GDM1 (cell line): ENCODE measurements at places on chromosomes 4 and X.

- DNase-seq: no peak
Measured at GRCh38 chr4:77710059-77710458, 104.4 kb downstream of the CXCL13 start.

DNA sequence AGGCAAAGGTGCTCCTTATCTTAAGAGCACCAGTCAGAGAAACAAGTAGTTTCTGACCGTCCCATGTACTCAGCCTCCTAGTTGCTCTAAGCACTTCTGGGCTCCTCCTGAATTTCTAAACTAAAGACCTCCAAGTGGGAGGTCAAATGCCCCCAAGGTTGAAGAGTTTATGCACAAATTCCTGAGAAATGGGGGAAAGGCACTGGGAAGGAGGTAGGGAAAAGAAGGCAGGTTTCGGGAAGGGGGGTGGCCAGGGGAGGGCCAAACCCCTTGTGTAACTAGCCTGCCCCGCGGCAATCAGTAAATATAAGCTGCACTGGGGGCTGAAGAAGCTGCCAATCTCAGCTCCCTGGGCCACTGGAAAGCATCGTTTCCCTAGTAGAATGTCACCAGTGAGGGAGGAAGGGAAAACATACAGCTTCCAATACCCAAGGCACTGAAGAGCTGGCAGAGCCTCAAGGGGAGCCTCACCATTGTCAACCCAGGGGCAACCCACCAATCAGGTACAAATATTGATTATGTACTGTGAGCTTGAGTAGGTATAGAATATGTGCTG is 3.4 kb downstream of the FOXO4 start:
- DNase-seq: no peak

DNA sequence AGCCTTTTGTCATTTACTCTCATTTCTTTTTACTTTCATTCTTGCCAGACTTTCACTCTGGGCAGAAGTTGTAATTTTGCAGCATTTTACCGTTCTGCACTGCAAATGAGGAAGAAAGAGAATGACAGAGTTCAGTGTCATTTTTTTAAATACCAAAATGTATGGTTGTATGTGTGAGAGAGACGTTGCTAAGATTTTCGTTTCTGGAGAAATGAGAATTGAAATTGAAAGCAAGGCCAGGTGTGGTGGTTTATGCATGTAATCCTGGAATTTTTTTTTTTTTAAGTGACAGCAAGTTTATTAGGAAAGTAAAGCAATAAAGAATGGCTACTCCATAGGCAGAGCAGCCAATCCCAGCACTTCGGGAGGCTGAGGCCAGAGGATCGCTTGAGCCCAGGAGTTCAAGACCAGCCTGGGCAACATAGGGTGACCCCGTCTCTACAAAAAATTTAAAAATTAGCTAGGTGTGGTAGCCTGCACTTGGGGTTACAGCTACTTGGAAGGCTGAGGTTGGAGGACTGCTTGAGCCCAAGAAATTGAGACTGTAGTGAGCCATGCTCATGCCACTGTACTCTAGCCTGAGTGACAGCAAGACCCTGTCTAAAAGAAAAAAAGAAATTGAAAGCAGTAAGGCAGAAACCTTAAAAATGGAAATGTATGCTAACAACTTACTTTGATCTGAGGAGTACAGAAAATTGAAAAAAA is 12.9 kb downstream of the DCK start:
- no peak for DNase-seq

GRCh38 chr4:28354880-28355656 is 1494.4 kb downstream of the STIM2 start:
- DNase-seq: no peak

DNA sequence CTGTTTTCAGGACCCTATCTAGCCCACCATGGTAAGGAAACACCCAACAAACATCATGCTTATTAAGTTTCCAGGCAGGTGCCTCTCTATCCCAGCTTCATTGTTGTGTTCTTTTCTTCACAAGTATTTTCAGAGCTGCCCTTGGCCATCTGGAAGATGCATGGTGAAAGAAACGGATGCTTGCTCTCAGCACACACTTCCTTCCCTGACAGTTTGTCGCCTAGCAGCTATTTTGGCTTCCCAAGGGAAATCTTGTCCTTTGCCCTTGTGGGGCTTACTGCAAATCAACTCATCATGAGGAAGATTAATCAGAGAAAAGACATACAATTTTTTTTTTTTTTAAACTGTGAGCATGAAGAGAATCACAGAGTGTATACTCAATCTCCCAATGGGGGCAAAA is 128.8 kb downstream of the ASMT start:
- DNase-seq: no peak

GRCh38 chr4:126465341-126465740 is 1150.6 kb downstream of the FAT4 start:
- DNase-seq: no peak

GRCh38 chr4:154332681-154333421 is 158.7 kb downstream of the DCHS2 start:
- DNase-seq: no peak

DNA sequence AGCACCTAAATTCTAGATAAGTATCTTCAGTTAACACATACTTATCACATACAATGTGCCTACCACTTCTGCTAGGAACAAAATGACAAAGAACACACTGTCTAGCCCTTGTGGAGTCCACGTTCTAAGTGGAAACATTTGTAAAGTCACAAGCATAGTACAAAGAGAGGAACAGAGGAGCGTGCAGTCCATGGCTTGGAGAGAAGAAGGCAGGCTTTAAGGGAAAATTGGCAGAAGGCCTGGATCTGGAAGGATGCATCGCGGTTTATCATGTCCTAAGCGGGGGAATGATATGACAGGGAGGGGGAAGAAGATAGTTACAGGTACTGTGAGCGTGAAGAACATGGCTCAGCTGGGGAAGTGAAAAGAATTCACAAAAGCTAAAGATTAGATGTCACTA is 218.0 kb downstream of the PRDM5 start:
- DNase-seq: no peak

DNA sequence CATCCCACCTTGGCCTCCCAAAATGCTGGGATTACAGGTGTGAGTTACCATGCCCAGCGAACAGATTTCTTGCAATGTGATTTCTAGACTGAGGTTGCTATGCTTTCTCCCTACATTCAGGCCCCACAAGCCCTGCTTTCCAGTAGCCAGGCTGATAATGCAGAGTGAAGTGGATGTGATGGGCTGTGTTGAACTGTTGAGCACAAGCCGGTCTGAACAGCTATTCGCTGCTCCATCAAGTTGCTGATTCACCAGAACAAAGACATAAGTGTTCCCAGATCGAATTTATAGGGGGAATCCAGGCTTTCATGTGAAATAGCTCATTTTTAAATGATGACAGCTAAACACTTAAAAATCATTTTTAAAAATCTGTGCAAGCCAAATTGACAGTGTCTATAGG is 8.0 kb downstream of the NIPAL1 start:
- no peak for DNase-seq

DNA sequence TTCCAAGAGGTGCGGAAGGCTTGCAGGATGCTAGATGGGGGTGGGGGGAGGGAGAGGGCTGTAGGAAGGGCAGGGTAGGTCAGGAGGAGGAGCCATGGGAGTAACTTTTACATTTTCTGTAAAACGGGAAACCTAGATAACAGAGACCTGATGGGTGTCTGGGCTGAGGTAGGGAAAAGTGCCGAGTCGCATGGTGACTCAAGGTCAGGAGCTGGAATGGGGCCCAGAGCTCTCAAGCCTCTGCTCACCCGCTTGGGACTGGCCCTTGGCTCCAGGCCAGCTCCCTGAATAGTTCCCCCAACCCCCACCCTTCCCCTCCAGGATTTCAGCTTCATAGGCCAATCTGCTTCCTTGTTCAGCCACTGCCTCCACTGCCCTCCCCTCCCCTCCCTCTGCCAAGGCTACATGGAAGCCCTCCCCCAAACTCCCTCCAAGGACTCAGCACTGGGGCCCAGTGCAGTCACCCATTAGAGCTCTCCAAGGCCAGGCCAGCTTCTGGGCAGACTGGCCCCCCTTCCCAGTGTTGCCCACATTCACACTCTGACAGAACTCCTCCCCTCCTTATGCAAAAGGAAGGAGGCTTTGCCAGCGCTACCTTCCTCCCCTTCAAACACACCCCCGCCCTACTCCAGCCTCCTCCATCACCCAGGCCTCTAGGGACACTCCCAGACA is 43.6 kb downstream of the TSC22D3 start:
- peak; percentile 21 for DNase-seq

DNA sequence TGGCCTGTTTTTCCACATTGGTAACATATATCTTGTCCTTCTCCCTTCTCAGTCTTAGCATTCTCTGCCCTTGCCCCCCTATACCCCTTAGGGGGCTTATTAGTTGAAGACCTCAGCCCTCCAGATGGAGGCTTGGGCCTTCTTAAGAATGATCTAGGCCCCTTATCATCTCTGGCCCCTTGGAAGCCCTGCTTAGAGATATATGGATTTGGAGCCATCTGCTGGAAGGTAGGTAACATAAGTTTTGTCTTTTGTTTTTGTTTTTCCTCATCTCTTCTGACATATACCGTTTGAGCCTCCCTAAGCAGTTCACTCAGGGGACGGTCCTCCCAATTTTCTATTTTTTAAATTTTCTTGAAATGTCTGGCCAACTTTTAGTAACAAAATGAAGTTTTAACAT is 48.3 kb upstream of the NAP1L2 start:
- DNase-seq: no peak

DNA sequence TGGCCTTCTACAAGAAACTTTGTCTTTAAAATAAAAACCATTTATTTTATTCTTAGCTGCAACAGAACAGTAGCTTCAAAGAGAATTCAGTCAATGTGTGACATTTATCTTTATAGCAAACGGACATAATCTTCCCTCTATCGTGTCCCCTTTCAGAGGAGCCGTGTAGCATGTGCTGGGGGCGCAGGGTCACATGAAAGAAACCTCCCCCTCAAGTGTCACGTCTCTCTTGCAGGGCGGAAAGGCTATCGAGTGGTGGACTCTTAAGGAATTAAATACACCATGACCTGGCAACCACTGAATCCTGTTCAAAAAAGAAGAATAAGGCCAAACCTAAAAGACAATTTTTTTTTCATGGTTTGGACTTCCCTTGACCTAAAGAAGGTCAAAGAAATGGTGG is 40.2 kb downstream of the ZNF827 start:
- DNase-seq: no peak

GRCh38 chr4:109025471-109026076 is 262.7 kb upstream of the ETNPPL start:
- DNase-seq: no peak

- DNase-seq: no peak
Measured at GRCh38 chrX:71364221-71364620, 1.9 kb upstream of the TAF1 start.

- DNase-seq: peak; percentile 41
Measured at GRCh38 chr4:87848622-87849351, 16.0 kb downstream of the MEPE start.

- no peak for DNase-seq
Measured at GRCh38 chrX:22095286-22095685, 63.2 kb downstream of the PHEX start.

GRCh38 chr4:62618042-62618441 is 1417.9 kb downstream of the ADGRL3 start:
- DNase-seq: no peak

DNA sequence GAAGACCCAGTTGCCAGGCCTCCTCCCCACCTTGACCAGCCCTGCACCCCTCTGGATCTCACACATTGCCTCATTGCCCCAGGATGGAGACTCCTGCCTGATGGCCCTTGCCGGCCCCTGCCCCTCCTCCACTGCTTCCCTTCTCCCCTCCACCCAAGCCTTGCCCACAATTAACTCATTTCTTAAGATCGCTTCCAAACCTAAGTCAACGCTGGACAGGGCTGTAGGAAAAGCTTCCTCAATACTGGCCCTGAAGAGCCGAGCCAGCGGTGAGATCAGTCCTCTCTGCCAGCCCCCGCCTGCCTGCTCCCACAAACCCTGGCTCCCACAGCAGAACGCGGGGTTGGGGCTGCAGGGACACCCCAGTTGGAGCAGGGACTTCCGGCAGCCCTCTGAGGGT is 7.5 kb upstream of the HAUS7 start:
- DNase-seq: no peak

DNA sequence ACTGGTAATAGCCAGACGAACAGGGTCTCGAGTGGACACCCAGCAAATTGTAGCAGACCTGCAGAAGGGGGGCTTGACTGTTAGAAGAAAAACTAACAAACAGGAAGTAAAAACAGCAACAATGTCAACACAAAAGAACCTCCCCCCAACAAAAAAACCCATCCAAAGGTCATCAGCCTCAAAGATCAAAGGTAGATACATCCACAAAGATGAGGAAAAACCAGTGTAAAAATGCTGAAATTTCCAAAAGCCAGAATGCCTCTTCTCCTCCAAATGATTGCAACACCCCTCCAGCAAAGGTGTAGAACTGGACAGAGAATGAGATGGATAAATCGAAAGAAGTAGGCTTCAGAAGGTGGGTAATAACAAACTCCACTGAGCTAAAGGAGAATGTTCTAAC is 313.0 kb upstream of the TEX13C start:
- DNase-seq: no peak

- DNase-seq: no peak
Measured at GRCh38 chr4:185591679-185592141, 56.4 kb upstream of the PDLIM3 start.

DNA sequence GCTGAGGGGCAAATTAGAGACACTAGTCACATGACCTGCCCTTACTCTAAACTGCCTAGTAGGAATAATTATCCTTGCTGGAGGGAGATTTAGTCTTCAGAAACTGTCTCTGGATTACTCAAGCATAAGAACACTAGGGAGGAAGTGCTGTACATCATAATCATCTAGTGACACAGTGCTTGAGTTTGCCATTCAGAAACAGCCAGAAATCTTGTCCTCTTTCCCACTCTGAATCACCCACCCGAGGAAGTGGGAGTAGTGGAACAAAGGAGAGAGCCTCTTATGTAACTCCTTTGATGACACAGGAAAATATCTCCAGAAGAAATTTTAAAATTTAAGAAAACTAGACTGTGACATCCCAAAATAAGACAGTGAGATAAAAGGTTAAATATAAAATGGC is 69.3 kb upstream of the PCDH19 start:
- no peak for DNase-seq

DNA sequence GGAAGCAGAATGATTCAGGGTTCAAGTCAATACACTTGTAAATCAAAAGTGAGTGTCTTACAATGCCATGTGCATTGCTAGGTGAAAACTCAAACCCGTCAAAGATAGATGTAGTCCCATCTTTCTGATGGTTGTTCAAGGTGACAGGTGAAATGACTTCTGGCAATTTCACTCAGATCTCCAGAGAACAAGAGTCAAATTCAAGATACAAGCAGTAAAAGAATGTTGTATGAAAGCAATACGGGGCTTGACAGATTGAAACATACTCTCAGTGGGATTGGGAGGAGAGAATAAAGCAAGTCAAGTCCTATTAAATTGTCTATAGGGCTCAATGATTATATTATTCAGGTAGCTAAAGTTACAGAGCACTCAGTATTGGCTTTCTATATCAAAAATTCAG is 105.1 kb upstream of the ANXA10 start:
- DNase-seq: no peak

DNA sequence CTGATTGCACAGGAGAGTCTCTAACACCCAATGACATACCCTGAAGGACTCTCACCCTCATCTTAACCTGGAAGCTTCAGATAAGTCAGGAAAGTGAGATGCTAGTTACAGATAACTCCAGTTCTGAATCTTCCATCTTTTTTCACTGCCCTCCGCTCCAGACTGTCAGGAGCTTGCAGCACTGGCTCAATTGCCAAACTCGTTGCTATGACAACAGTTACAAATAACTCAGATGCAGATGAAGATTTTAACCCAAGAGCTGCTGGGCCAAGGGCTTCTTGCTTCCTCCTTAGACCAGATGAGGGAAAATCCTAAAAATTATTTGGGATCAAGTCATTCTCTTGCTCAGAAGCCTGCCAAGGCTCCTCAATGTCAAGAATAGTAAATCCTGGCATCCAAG is 109.1 kb upstream of the HUWE1 start:
- no peak for DNase-seq
